ENCODE measurements at places on chromosomes 1 and 21. TPM values are rescaled to one million over a fixed set of nuclear protein-coding genes. Genes with fewer than 3 reads are reported as not detected.

The MYBPH gene
- not detected for total RNA-seq

The SLAMF7 gene
- 4.9 TPM for total RNA-seq

GRCh38 chr1:93000291-93000690, 39.0 kb upstream of the DIPK1A start:
- H3K27me3 ChIP-seq = no peaks in the 10 kb centered on the region
- no peaks in the 10 kb centered on the region for H3K36me3 ChIP-seq
- H3K4me1 ChIP-seq = no peaks in the 10 kb centered on the region
- H3K4me3 ChIP-seq = no peak overlapping the region
- no peak overlapping the region for H3K27ac ChIP-seq

GRCh38 chr1:235972311-235972689, 92.6 kb downstream of the NID1 start:
- H3K36me3 ChIP-seq = no peaks in the 10 kb centered on the region
- peak overlapping the region; percentile 62 for H3K27ac ChIP-seq
- no peak overlapping the region for H3K4me3 ChIP-seq
- H3K4me1 ChIP-seq = no peaks in the 10 kb centered on the region
- no peak for DNase-seq

DNA sequence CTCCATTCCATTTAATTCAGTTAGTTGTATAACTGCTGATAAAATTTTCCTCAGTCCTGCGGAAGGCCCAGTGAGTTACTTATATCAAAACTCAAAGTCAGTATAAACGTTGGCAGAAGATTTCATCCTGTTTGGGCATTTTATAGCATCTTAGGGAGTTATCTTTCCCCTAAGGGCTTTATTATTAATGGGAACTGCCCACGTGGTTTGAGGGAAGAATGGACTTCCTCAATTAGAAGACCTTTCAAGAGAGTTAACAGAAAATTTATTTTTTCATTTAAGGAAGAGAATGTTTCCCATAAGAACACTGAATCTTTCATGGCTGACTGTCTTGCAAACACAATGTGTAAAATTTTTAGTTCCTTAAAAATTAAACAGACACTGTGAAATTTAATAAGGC, 400.1 kb downstream of the NEGR1 start:
- H3K27ac ChIP-seq = no peak overlapping the region
- DNase-seq = no peak
- no peaks in the 10 kb centered on the region for H3K27me3 ChIP-seq

The COL8A2 gene
- 2.1 TPM for total RNA-seq

The TSPEAR gene
- not detected for total RNA-seq

The PLA2G2C gene
- total RNA-seq = not detected

DNA sequence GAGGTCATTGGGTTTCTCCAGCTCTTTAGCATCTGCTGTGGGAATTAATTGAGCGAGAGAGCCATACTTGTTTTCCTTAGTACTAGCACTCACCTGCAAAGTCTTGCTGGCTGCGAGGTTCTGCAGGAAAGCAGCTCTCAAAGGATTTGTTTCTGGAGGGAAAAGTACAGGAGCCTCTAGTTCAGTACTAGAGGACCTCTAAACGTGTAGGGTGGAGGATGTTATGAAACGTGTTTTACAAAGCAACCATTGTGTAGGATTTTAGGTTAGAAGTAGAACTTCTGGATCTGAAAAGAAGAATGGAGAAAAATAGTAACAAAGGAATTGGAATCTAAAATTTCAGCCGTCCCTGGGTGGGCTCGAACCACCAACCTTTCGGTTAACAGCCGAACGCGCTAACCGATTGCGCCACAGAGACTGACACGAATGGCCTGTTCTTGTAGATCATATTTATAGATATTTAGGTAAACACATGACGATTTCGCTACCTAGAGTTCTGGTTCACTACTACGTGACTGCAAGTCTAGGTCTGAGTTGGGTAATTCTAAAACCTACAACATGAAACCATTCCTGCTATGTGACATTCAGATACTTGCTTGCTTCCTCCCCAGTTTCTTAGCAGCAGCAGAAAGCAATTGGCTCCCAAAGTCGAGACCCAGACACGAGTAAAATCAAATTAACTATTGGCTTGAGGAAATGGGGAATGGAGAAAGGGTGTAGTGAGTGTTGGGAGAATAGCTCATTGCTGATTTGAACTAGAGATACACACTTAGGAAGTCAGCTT, 60.2 kb upstream of the CFAP126 start:
- no peaks in the 10 kb centered on the region for H3K4me1 ChIP-seq
- H3K4me3 ChIP-seq = no peak overlapping the region

- no peaks in the 10 kb centered on the region for H3K27me3 ChIP-seq
- DNase-seq = no peak
- peaks cover 9% of the 10 kb centered on the region for H3K4me1 ChIP-seq
- no peaks in the 10 kb centered on the region for H3K36me3 ChIP-seq
- no peak overlapping the region for H3K4me3 ChIP-seq
Observed at GRCh38 chr1:40379785-40380452, 6.4 kb downstream of the SMAP2 start.

The RHBDL2 gene
- 42.5 TPM for total RNA-seq

DNA sequence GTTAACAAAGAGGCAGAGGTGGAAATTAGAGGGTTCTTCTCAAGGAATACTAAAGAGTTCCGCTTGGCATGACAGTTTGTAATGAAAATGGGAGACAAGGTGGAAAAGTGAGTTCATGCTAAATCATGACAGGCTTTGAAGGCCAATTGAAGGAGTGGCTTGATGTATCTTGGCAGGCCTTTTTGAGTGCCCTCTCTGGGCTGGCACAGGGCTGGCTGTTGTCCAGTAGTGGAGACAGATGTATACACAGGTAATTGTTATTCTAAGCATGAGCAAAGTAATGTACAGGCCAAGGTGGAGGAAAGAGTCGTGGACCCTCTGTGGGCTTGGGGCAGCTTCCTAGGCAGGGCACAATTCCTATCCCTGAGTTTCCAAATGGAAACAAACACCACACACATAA, 196.7 kb upstream of the GALNT2 start:
- no peaks in the 10 kb centered on the region for H3K27me3 ChIP-seq
- H3K36me3 ChIP-seq = no peaks in the 10 kb centered on the region
- no peaks in the 10 kb centered on the region for H3K4me1 ChIP-seq
- no peak overlapping the region for H3K27ac ChIP-seq

DNA sequence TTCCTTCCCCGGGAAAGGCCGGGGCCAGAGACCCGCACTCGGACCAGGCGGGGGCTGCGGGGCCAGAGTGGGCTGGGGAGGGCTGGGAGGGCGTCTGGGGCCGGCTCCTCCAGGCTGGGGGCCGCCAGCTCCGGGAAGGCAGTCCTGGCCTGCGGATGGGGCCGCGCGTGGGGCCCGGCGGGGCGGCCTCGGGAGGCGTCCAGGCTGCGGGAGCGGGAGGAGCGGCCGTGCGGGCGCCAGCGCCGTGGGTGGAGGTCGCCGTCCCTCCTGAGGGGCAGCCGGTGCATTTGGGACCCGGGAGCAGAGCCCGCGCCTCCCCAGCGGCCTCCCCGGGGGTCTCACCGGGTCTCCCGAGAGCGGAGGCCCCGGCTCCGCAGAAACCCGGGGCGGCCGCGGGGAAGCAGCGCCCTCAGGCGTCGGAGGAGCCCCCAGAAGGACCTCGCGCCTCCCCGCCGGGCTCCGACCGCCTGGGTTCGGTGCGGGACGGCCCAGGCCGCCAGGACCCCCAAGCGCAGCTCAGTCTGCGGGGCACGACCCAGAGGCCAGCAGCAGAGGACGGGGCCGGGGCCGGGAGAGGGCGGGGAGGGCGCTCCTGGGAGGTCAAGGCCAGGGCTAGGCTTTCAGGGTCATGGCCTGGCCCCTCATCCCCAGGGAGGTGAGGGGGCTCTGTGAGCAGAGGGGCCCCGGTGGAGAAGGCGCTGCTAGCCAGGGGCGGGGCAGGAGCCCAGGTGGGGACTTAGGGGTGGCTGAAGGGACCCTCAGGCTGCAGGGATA, 7.2 kb upstream of the SLX9 start:
- peaks cover 39% of the 10 kb centered on the region for H3K27me3 ChIP-seq
- DNase-seq = no peak
- peak overlapping the region; percentile 44 for H3K4me3 ChIP-seq

The SKI gene
- total RNA-seq = 36.1 TPM

- DNase-seq = no peak
- no peak overlapping the region for H3K27ac ChIP-seq
- H3K4me3 ChIP-seq = no peak overlapping the region
- H3K4me1 ChIP-seq = peaks cover 7% of the 10 kb centered on the region
- H3K27me3 ChIP-seq = peaks cover 9% of the 10 kb centered on the region
Observed at GRCh38 chr1:31615414-31615813, 2.1 kb upstream of the HCRTR1 start.

The SYDE2 gene
- total RNA-seq = 14.6 TPM

DNA sequence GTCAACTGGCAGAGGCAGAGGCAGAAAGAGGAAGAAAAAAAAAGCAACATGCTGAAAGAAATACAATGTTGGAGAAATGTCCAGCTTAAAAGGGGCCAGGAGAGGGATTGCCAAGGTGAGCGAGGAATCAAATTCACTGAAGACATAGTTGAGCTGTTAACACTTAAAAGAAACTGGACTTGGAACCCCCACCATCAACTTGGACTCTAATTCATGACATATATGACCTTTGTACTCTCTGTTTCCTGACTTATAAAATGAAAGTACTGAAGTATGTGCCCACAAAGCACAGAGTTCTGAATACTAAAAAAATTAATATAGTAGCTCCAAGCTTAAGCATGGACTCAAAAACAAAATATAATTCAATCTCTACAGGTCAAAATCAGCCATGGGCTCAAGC, 16.1 kb downstream of the PRR9 start:
- no peak overlapping the region for H3K27ac ChIP-seq
- no peaks in the 10 kb centered on the region for H3K36me3 ChIP-seq
- peaks cover 4% of the 10 kb centered on the region for H3K4me1 ChIP-seq
- no peak overlapping the region for H3K4me3 ChIP-seq
- no peaks in the 10 kb centered on the region for H3K27me3 ChIP-seq

The C1QB gene
- total RNA-seq = 44.6 TPM

GRCh38 chr1:205774198-205775014, 876 bp downstream of the RAB29 start:
- peak; percentile 23 for DNase-seq
- no peaks in the 10 kb centered on the region for H3K36me3 ChIP-seq
- peak overlapping the region; percentile 66 for H3K4me3 ChIP-seq

GRCh38 chr1:160499631-160500030, 23.4 kb downstream of the SLAMF6 start:
- no peaks in the 10 kb centered on the region for H3K4me1 ChIP-seq
- no peak for DNase-seq
- H3K36me3 ChIP-seq = no peaks in the 10 kb centered on the region
- no peak overlapping the region for H3K27ac ChIP-seq

DNA sequence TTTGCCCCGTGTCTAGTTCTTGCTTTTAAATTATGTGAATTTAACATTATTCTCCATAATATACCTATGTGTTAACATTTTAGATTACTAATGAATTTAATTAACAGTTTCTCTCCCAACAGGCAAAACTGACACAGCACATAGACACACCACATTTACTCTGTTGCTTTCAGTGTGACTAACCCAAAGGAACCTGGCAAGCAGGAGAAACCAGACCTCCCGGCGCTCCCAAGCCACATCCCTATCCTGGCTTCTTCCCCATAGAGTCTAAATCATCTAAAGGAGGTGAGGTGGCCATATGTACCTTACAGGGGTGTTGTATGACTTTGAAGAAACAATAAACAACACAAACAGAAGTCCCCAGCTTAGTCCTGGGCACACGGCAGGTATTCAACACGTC, 69.2 kb downstream of the CAPZB start:
- H3K27me3 ChIP-seq = no peaks in the 10 kb centered on the region
- no peak overlapping the region for H3K4me3 ChIP-seq
- no peak for DNase-seq
- no peaks in the 10 kb centered on the region for H3K4me1 ChIP-seq
- H3K27ac ChIP-seq = no peak overlapping the region

- no peak for DNase-seq
- no peaks in the 10 kb centered on the region for H3K36me3 ChIP-seq
- H3K27ac ChIP-seq = no peak overlapping the region
- no peaks in the 10 kb centered on the region for H3K4me1 ChIP-seq
Observed at GRCh38 chr1:112245114-112245513, 150.9 kb upstream of the CTTNBP2NL start.

DNA sequence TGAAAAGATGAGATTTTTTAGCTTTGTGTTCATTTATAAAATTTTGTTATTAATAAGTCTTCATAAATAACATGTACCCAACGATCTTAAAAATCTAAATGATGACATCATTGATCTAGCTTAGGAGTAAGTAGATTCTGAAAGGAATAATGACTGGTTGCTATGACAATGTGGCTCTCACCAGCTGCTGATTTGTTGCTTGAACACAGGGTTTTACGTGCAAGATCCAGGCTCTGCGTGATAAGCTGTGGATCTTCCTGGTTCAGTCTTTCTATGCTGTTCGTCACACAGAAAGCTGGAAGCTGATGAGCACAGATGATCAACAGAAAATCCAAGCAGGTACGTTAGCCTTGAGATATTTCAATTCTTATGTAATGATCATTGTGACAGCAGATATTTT, 49.1 kb upstream of the C1orf146 start:
- DNase-seq = no peak
- no peaks in the 10 kb centered on the region for H3K36me3 ChIP-seq
- H3K27me3 ChIP-seq = no peaks in the 10 kb centered on the region
- no peak overlapping the region for H3K4me3 ChIP-seq
- no peak overlapping the region for H3K27ac ChIP-seq

- DNase-seq = no peak
- H3K4me3 ChIP-seq = no peak overlapping the region
- H3K27ac ChIP-seq = no peak overlapping the region
- no peaks in the 10 kb centered on the region for H3K27me3 ChIP-seq
- H3K4me1 ChIP-seq = no peaks in the 10 kb centered on the region
Observed at GRCh38 chr1:40592107-40592803, 60.8 kb downstream of the ZNF684 start.

- H3K27ac ChIP-seq = peak overlapping the region; percentile 87
- H3K36me3 ChIP-seq = no peaks in the 10 kb centered on the region
- peaks cover 14% of the 10 kb centered on the region for H3K4me1 ChIP-seq
- H3K4me3 ChIP-seq = peak overlapping the region; percentile 60
- no peaks in the 10 kb centered on the region for H3K27me3 ChIP-seq
Observed at GRCh38 chr1:46302641-46303037, 777 bp downstream of the LRRC41 start.

The CDA gene
- total RNA-seq = 110 TPM

DNA sequence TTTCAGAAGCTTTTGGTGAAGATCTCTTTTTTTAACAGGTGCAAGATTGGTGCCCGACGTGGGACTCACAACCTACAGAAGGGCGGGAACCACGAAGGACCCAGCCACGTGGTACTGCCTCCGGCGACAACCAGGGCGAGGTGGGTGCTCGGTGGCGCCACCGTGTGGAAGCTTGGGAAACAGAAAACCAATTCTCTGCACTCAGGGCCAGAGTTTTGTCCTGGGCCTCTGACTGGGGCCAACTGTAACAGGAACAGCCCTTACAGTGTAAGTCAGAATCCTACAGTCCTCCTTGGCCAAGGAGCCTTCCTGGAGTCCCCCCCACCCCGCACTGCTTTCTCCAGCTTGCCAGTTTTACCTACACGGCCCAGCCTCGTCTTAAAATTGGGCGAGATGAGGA, 11.6 kb upstream of the S100A7A start:
- H3K36me3 ChIP-seq = no peaks in the 10 kb centered on the region
- no peak overlapping the region for H3K4me3 ChIP-seq
- H3K27ac ChIP-seq = no peak overlapping the region
- no peaks in the 10 kb centered on the region for H3K27me3 ChIP-seq

GRCh38 chr1:227893949-227894721, 53.6 kb downstream of the WNT9A start:
- no peaks in the 10 kb centered on the region for H3K27me3 ChIP-seq
- H3K4me1 ChIP-seq = no peaks in the 10 kb centered on the region
- no peak overlapping the region for H3K27ac ChIP-seq
